ENCODE measurements at places on chromosomes 2 and 18.

- DNase-seq = no peak
These were observed 8.3 kb downstream of the TM4SF20 start for GRCh38 chr2:227370791-227371312.

- no peak for DNase-seq
These were observed 111.7 kb downstream of the BCL2 start for GRCh38 chr18:63207835-63208234.

GRCh38 chr18:73966954-73967353 is 180.7 kb downstream of the FBXO15 start:
- no peak for DNase-seq

DNA sequence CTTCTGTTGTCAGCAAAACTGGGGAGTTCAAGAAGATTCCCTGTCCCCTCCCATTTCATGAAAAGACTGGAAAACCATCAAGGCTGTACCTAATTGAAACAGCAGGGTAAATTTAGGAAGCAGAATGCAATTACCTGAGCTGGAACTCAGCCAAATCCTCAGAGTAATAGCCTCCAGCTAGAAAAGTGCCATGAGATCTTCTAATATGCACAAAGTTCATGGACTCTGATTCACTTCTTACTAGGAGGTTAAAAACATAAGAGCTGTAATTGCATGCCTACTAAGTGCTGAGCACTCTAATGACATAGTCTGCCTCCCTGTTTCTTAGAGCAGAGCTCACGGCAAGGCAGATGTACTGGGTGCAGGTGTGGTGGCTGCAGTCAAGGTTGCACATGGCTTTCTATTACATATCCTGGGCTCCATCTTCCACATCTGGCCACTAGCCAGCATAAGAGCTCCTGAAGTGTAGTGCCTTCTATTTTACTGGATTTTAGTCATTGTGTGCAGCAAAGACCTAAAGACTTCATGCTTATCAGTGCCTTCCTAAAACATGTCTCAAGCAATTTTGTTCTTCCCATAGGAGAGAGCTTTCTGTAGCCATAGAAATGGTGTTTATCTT is 341.7 kb downstream of the PTPRM start:
- DNase-seq = no peak

DNA sequence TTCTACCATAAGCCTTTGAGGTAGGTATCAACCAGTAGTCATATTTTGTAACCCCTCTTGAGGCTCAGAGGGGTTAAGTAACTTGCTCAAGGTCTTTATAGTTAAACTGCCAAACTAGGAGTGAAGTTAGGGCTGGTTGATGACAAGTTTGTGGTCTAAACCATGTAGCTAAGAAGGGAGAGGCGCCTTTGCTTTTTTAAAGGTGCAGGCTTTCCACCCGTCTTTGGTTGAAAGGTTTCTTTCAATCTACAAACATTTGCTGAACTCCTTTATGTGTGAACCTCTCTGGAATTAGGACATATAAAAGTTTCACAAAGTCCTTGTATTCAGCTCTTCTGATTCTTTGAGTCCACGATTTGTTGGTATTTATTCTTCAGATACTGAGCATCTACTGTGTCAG is 2.4 kb upstream of the MTA3 start:
- no peak for DNase-seq

- no peak for DNase-seq
These were observed 228.3 kb downstream of the MYCN start for GRCh38 chr2:16168506-16169264.

GRCh38 chr2:14420851-14421250 is 211.7 kb upstream of the LRATD1 start:
- DNase-seq = no peak

GRCh38 chr2:109066501-109066900 is 62.5 kb upstream of the SH3RF3 start:
- no peak for DNase-seq
